IMR-90 (cell line): ENCODE measurements at places on chromosomes 12 and 14. TPM values are rescaled to one million over a fixed set of nuclear protein-coding genes. Genes with fewer than 3 reads are reported as not detected.

DNA sequence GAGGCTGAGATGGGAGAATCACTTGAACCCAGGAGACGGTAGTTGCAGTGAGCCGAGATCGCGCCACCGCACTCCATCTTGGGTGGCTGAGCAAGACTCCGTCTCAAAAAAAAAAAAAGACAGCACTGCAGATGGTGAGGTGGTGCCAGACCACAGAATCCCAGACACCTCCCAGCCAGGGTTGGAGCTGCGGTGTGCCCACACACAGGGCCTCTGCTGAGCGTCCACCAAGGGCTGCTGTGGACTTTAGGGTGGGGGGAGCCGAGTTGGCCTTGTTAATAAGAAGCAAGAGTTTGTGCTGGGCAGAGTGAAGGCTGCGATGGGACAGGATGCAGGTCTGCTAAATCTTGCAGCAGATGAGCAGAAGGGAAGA, 14.2 kb downstream of the KMT5A start:
- no peak for DNase-seq

DNA sequence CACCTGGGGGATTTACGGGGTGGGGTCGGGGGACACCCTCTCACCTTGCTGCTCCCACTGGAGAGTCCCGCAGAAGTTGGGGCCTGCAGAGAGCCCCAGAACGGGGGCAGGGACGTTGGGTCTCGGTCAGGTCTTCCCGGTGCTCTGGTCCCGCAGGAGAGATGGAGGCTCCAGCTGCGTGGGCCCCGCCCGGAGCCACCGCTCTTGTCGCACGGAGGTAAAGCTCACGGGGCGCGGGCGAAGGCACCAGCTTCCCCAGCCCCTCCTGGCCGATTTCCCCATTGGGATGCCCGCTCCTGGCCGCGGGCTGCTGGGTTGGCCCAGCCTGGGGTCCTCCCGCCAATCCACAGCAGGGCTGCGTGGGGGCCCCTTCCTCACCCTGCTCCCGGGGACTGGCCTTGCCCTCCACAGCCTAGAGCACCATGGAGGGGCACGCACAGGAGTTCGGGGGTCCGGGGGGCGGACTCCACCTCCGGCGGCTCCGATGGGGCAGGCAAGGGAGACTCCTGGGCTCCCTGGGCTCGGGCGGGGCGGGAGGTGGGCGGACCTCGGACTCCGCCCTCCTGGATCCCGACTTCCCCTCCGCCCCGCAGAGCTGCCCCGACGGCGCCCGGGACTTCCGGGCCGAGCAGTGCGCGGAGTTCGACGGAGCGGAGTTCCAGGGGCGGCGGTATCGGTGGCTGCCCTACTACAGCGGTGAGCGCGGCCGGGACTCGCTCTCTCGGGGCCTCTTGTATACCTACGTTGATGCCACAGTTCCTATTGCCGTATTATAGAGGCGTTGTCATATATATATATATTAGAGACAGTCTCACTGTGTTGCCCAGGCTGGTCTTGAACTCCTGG, 8.4 kb downstream of the PAPLN start:
- DNase-seq = no peak

DNA sequence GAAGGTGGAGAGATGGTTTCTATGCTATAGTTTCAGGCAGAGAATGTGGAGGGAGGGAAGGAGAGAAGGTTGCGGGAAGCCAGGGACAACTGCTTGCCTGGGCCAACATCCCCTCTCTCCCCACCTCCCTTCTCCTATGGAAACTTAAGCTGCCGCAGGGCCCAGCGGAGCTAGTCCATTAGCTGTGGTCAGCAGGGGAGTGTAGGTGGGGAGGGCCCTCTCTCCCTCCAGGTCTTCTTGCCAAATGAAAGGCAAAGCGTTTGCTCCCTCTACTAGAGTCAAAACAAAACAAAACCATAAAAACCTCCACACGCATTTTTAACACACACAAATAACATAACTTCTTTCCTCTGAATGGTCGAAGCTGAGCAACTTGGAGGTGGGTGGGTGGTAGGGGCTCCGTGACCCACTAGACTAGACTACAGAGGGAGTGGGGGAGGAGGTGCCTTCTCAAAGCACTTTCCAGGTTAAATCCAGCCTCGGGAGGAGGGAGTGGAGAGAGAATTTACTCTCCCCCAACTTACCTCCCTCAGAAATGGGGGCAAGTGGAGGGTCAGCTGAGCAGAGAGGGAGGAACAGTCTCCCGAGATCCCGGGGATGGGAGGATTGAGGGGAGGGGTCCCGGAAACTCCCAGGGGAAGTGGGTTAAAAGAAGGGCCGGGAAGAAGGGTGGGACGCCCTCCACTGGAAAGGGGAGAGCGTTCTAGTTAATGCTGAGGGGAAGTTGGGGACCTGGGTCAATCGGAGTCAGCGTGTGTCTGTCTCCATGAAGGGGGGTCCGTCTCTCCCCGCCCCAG, 4.6 kb upstream of the CACNB3 start:
- DNase-seq = peak; percentile 50

DNA sequence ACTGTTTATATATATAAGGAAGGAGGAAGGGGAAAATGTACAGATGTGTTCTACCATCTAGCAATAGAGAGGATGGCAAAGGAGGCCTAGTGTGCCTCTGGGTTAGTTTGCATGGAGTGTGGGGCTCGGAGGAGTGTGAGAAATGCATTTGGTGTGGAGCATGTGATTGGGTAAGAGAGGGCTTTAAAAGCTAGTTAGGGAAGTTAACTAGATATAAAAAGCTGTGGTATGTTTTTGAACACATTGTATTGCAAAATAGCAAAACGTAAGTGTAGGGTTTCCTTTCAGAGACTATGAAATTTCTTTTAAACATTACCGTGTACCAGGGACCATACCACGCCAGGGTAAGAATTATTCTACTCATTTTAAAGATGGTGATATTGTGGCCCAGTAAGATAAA, 53.3 kb upstream of the STXBP6 start:
- DNase-seq = no peak

- DNase-seq = no peak
Measured at GRCh38 chr12:110050927-110051326, 2.6 kb upstream of the C12orf76 start.

FAM181A gene
- polyA plus RNA-seq = not detected in 2 replicates

CNTN1 gene
- polyA plus RNA-seq = 0.10 and 0.14 TPM in 2 replicates

DNA sequence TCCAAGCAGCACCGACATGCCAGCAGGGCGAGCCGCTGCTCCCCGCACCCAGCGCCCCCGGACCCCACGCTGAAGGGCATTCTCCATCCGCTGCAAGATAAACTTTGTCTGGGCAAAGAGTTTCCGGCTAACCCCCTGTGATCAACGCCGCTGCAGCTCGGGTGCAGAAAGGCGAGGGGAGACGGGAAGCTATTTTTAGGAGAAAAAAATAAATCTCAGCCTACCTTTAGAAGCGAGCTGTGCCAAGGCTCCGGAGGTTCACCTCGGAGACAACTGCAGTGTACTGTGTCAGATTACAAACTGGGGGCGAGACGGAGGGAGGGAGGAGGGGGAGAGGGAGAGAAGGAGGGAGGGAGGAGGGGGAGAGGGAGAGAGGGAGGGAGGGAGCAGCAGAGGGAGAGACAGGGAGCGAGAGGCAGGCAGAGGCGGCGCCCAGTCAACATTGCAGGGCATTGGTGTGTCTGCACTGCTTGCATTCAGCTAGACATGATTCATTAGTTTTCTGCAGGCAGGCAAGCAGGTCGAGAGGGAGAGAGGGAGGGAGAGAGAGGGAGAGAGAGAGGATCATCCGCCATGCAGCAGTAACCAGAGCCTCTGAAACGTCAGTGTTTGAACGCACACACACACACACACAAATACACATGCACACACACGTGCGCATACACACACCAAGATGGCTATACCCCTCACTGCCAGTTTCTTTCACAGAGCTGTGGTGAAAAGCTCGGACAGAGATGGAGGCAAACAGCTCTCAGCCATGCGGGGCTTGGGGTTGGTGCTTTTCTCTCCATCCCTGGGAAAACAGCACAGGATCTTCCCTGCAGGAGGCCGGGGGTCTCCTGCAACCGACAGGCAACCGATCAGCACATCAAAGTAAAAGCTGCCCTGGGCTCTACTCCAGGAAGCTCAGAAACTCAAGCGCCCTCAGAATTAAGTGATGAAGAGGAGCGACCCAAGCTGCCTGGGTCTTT, at the start of gene RIMBP2:
RIMBP2 (minus strand) TSS at position 302 of the 971 bp plus-strand sequence. CDS start 237,286 bp downstream, outside the sequence.
- DNase-seq = peak; percentile 1

- DNase-seq = no peak
Measured at GRCh38 chr14:22845821-22846625, 9.6 kb downstream of the MMP14 start.

AKAP6 gene
- 0.22 TPM in 2 replicates for polyA plus RNA-seq

DNA sequence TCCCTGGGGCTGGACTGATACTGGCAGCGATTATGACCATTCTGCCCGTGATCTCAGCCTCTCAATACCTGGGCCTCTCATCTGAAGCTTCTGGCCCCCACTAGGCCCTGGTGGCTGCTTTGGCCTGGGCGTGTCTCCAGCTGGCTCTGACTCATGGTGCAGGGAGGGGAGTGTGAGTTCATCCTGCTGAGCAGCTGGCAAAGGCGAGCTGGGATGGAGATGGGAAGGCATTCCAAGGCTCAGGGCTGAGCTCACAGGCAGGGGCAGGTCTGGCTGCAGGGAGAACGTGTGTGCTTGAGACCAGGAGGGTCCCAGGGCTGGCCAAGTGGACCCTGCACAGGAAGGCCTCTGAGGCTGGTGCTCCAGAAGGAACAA, 221.8 kb downstream of the TMEM121 start:
- DNase-seq = no peak

DNA sequence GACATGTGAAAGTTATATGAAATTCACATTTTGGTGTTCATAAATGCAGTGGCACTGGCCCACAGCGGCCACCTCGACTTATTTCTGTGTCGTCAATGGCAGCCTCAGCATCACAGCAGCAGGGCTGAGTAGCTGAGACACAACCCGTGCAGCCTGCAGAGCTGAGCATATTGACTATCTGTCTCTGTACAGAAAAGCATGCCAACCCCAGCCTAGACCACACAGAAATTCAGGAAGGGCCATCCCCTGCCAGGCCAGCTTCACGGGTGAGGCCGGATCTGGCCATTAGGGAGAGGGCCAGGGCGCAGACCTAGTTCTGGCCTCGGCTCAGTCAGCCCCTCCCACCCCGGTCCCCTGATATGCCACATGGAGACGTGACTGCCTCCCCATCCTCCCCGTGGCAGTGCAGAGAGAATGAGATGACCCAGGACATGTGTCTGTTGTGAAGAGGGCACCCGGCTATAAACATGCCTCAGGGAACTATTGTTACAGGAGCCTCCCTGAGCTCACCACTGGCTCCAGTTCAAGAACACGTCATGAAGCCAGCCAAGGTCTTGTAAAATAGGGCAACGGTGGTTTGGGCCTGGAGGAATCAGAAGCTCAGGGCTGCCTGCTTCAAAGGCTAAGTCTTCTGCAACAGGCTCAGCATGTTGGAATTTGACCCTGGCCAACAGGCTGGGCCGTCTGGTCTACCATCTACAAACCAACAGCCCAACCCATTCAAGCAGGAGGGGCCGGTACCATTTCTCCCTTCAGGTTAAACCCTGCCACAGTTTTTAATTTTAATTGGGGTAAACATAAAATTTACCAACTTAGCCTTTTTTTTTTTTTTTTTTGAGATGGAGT, 25.5 kb downstream of the SCARB1 start:
- DNase-seq = peak; percentile 98

GRCh38 chr12:107491856-107492255, 193.7 kb upstream of the PWP1 start:
- peak; percentile 53 for DNase-seq

DNA sequence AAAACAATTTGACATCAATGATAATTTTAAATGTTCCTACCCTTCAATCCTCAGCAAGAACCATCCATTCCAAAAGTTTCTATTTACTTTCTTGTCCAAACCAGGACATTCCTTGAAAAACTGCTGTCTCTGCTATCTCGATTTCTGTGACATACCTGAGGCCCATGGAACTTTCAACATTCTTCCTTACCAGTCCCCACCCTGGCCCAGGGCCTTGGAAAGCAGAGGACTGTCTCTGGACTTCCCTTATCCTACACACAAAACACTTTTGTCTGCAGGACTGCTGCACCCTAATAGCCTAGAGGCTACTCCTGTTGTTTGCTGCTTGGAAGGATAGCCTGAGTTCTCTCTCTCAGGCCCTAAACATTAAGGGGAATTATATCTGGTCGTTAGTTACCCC, 151.8 kb upstream of the DHRS4 start:
- no peak for DNase-seq

- no peak for DNase-seq
Measured at GRCh38 chr12:39441189-39441962, 1.5 kb downstream of the KIF21A start.

KRT74 gene
- polyA plus RNA-seq = not detected in 2 replicates

DNA sequence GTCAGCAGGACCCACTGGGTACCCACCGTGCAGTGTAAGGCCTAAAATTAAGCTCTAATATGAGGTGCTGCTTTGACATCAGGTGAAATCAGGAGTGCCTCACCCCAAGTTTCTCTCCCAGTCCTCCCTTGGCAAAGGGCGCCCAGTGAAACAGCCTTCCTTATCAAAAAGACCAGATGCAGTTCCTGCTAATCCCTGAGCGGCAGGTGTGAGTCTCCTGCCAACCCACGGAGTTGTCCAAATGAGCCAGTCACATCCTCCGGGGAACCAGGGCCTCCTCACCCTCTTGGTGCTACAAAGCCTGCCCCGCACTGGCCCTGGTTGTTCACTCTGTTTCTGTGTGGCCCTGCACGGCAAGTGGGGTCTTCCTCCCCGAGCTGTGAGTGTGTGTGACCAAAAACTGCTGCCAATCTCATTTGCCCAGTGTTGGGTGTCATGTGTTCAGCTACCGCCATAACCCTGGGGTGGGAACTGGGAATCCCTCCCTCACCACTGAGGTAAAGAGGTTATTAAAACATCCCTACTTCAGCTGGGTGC, 20.2 kb upstream of the P2RX4 start:
- DNase-seq = no peak
